Activated T-cell treated with anti-CD3 and anti-CD28 coated beads for 24 hours (primary cell): ENCODE measurements at places on chromosomes 12 and 14.

DNA sequence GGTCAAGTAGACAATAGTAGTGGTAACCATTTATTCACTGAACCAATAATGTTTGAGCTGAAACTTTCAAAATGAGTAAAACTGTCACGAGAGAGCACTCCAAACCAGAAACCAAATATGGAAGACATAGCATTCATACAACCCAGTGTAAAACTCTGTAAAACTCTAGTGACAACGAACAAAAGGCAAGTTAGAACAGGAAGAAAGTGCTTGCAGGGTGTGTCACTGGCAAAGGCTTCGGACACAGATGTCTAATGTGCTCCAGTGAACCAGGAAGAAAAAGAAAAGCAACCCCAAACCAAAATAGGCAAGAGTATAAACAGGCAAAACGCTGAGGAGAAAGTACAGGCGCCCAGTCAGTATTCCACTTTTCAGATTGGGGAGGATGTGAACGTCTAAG, 79.3 kb upstream of the FZD10 start:
- no peak for DNase-seq

DNA sequence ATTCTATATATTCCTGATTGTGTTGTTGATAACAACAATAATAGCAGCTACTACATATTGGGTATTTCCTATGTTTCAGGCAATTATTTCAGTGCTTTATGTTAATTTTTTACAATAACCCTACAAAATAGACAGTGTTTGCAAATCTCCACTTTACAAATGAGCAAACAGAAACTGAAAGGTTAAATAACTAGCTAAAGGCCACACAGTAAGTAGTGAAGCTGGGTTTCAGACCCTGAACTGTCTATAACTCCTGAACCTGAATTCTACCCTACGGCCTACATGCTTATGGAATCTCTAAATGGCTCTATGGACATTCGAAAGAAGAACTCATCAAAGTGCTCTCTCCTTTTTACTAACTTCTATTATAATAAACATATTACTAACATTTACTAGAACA, 19.7 kb upstream of the NUDT4 start:
- no peak for DNase-seq

DNA sequence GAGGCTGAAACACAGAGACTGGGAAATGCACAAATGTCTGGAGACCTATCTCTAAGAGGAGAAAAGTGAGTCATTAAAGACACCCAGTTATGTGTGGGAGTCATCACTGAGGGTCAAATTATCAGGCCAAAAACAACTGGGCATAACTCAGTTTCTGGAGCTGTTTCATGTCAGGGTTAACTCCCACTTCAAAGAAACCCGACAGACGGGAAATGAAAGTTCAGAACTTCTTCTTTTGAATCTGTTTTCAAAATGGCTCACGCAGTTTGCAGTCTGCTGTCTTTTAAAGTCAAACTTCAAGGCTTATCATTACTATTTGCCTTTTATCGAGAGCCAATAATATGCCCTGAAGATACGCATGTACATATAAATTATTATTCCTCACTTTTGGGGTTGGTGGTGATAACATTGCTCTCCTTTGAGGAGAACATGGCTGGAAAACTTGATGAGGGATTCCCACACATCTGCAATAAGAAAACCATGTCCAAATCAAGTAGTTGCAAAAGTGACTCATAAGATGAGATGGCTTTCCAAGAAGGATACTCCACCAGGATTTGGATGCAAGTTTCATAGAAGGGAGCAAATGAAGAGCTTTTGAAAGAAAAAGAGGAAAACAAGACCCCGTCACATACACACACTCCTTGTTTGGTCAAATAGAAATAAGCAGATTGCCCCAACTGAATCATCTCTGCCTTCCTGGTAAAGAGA, 341.4 kb downstream of the ADAMTS20 start:
- DNase-seq: no peak

DNA sequence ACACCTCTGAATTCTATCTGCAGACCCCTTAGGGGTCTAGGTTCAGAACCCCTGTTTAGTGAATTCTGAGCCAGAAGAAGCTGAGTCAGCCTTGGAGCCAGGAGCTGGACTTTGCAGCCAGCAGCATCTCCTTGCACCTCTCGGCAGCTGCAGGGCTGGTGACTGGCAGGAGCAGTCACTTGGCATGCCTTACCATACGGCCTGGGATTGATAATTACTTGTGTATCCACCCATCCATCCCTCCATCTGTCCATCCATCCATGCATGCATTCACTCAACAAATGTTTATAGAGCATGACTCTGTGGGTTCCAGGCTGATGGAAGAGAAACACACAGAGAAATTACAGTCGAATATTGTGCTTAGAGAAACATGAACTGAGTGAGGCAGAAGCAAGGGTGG, 67.5 kb upstream of the PRIMA1 start:
- no peak for DNase-seq

DNA sequence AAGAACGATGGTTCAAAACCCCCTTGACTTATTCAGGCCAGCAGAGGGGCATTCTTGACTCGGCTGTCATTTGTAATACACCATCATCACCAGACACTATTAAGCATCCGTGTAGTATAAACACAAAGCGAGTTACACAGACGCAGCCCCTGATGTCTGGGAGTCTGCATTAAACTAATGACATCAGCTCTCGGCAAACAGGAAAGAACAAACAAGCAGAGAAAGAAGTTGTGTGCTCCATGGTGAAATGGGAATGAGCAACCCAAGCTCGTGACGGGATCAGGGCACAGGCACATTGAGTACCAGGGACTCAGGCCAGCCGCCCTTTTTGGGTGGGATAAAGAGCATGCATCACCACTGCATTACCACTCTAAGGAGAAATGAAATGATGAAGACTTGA, 460.1 kb downstream of the MED13L start:
- no peak for DNase-seq

- no peak for DNase-seq
Observed at GRCh38 chr14:75335571-75335970, 56.9 kb downstream of the FOS start.

DNA sequence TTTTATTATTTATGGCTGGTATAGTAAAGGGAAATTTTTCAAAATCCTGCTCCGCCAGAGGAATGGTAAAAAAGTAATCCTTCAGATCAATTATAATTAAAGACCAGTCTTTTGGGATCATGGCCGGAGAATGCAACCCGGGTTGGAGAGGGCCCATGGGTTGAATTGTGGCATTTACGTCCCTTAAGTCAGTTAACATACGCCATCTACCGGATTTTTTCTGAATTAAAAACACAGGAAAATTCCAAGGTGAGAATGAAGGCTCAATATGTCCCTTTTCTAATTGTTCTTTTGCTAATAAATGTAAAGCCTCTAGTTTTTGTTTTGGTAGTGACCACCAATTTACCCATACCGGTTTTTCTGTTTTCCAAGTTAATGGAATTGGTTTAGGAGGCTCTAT, 602.8 kb downstream of the ALG10 start:
- DNase-seq: no peak

- DNase-seq: no peak
Observed at GRCh38 chr12:89468017-89468416, 56.6 kb downstream of the GALNT4 start.

DNA sequence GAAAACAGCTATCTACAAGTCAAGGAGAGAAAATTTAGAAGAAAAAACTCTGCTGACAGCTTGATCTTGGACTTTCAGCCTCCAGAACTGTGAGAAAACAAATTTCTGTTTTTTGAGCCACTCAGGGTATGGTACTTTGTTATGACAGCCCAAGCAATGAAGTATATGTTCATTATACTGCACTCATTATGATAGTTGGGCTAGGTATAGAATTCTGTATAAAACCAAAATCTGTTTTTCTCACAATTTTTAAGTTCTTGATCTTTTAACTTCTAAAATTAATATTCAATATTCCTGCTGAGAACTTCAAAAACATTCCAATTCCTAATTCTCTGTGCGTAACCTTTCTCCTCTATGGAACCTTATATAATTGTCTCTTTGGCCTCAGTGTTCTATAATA, 200.8 kb downstream of the SLC5A8 start:
- DNase-seq: no peak

DNA sequence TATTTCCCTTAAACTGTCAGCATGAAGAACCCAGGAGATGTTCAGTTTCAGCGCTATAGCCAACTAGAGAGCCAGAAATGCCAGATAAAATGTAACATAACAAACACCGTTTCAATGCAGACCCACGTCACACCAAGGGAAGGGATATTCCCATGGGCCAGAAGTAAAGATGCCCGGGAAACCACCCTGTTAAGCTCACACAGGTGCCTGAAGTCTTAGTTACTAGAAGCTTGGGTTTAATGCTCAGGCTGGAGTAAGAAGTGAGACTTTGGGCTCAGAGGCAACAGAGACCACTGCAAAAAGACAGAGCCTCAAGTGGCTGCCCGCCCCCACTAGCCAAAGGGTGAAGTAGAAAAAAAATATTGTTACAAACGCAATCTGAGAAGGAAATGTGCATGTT, 52.3 kb downstream of the SYNE3 start:
- DNase-seq: no peak

DNA sequence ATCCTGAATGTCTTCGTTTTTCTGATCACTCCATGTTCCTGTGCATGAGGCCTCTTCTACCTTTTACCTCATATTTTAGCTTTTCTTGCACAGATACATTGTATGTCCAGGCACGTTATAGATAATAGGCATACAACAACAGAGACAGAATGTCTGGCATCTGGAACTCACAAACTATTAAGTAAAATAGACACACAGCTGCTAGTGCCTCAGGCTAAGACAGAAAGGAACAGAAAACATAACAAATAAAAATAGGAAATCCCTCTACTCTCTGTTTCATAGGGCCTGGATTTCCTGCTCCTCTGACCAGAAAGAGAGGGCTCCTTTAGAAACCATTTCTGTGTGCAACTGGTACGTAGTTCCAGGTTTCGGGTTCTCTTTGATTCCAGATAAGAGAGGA, 48.6 kb downstream of the ATXN7L3B start:
- DNase-seq: no peak

- no peak for DNase-seq
Observed at GRCh38 chr12:18752280-18752920, 14.5 kb downstream of the CAPZA3 start.

DNA sequence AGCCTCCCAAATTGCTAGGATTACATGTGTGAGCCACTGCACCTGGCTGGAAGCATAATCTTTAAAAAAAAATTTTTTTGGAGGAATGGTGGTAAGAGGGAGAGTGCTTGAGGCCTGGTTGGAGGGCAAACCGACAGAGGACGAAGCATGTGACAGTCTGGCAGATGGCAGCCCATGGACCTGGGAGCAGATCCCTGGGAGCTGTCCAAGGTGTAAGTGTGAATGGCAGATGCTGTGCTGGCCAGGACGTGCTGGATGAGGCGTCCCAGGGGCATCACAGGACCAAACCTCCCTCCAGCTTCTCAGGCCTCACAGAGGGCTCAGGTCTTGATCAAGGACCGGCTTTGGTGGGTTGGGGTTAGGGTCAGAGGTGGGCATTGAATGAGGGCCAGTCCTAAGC, 128.4 kb upstream of the NCOR2 start:
- DNase-seq: no peak
